Activated T-cell treated with anti-CD3 and anti-CD28 coated beads, Interleukin-2, amount 50 U/mL, for 1 hour (primary cell): ENCODE measurements at places on chromosomes 1 and 21.

DNA sequence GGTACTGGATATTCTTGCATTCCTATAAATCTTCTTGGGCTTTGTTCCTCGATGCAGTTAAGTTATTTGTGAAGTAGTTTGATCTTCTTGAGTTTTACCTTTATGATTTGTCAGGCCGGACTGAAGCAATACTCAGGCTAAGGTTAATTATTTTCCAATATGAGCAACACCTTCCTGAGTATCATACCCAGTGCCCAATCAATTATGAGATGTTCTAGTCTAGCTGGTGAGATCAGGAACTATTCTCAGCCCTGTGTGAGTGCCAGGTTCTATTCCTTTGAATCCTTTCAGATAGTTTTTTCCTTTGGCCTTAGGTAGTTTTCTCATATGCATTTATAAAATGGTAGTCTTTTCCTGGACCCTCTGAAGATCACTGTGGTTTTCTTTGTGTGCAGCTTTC, 92.5 kb downstream of the SCMH1 start:
- DNase-seq: no peak

- DNase-seq: no peak
These were observed 106.8 kb downstream of the SYT2 start for GRCh38 chr1:202603435-202603834.

DNA sequence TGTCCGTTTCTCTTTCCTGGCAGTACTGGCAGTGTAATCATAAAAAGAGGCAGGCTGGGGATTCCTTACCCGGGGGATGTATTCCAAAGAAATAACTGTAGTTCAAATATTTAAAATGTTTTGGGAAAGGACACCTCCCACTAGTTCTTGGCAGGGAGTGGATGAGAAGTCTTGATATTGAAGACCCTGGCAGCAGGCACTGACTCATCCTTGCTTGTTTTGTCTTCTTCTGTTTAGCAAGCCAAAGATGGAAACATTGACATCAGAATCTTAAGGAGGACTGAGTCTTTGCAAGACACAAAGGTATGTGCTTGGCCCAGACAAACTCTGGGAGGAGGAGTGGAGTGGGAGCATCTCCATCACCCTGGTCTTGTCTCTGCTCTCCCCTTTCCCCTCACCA, 639 bp downstream of the IL20 start:
- DNase-seq: no peak

- DNase-seq: no peak
These were observed 82.7 kb downstream of the CAMTA1 start for GRCh38 chr1:6867729-6868659.

GRCh38 chr1:2526824-2527555, 594 bp upstream of the PANK4 start:
- DNase-seq: no peak
